B cell (primary cell): ENCODE measurements at places on chromosomes 16 and 17. TPM values are rescaled to one million over a fixed set of nuclear protein-coding genes. Genes with fewer than 3 reads are reported as not detected.

Gene KRT31
- not detected in 2 replicates for total RNA-seq

Gene SOST
- total RNA-seq, result not detected in 2 replicates

Gene GCGR
- not detected in 2 replicates for total RNA-seq

Gene PRCD
- total RNA-seq, result 30.6 and 34.4 TPM in 2 replicates

Gene MT1G
- not detected in 2 replicates for total RNA-seq

DNA sequence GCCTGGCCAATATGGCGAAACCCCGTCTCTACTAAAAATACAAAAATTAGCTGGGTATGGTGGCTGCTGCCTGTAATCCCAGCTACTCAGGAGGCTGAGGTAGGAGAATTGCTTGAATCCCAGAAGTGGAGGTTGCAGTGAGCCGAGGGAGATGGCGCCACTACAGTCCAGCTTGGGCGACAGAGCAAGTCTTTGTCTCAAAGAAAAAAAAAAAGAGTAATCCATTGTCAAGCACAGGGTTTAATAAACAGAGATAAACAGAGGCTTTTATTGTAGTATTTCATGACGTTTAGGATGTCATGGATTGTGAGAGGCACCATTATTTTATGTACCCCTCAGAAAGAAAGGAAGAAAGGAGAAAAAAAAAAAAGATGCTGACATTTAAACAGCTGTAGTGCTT lies 75.2 kb upstream of the RNU2-1 start:
- DNase-seq, result peak; percentile 44

GRCh38 chr17:31580706-31581490 lies 189.4 kb downstream of the RAB11FIP4 start:
- no peak for DNase-seq

DNA sequence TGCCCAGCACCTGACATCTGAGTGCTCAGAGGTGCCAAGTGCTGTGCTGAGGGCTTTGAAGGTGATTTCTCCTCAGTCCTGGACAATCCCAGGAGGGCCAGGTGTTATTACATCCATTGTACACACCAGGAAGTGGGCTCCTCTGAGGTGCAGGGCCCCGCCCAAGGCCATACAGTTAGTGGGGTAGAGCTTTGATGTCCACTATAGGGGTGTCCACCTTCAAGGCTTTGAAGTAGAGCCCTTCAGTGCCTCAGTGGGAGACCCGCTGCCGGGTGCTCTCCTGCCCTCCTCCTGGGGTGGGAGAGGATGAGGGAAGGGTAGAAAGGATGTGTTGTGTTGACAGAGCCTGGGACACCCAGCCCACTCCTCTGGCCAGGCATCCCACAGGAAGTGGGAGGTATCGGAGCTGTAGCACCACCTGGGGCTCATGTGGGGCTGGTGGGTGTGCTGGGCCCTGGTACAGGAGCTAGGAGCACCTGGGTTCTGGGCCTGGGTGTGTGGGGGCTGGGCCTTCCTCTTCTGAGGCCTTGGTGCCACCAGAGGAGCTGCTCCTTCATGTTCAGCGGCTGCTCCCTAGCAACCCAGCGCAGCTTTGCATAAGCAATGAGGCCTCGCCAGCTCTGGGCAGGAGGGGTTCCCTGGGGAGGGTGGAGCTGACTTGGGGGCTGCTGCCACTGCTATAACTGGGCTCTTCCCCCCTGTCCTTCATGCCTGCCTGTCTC lies 7.4 kb downstream of the LASP1 start:
- peak; percentile 71 for DNase-seq

DNA sequence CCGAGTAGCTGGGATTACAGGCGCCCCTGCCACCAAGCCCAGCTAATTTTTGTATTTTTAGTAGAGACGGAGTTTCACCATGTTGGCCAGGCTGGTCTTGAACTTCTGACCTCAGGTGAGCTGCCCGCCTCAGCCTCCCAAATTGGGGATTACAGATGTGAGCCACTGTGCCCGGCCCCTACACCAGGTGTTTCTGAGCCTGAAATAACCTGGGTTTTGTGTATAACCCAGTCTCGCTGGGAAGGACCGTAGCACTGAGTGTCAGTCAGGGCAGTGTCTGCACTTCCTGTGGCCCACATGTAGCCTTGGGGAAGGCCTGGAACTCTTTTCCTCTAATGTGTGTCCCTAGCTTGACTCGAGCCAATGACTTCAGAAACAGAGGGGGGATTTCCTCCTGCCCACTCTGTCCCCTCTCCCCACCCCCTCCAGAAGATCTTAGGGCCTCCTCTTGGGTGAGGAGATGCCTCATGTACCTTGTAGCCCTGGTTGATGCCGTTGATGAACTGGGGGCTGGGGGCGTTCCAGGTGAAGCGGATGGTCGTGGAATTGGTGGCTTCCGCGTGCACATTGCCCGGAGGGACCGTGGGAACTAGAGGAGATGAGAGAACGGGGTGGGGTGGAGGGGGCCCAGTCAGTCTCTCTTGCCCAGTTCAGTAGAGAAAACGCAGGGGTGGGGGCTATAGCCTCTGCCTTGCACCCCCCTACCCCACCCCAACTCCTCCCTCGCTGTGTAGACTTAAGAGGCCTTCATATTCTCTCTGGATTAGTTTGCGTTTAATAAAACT lies 102.6 kb upstream of the CDC42EP4 start:
- DNase-seq, result no peak

DNA sequence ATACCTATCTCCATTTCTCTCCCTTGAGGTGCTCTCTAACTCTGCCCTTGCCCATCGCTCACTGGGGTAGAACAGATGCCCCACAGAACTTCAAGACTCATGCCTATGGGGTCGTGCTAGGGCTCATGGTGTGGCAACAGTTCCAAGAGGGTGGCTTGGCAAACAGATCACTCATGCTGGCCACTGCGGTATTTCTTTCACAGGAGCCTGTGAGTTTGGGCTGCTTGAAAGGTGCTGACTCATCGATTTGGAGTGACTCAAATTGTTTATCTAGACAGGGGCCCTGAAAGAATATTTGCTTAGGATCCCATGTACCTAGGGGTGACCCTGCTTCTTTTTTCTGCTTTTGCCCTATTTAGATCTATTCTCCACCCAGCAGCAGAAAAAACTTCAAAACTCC lies 69.9 kb downstream of the IRX5 start:
- DNase-seq, result no peak

- no peak for DNase-seq
Observed at GRCh38 chr17:16889088-16889465, 82.8 kb downstream of the TNFRSF13B start.

GRCh38 chr16:89373355-89374110 lies 116.8 kb downstream of the ANKRD11 start:
- no peak for DNase-seq
